Anterior cingulate cortex (tissue), 58 donors: ENCODE measurements at places on chromosomes 11 and 22.

GRCh38 chr11:117816846-117817367 is 7.6 kb downstream of the FXYD2 start:
- DNase-seq, result no peak

- no peak for DNase-seq
Observed at GRCh38 chr11:82045748-82046457, 687.8 kb downstream of the FAM181B start.

- DNase-seq, result no peak
Observed at GRCh38 chr11:33451364-33451763, 194.2 kb downstream of the HIPK3 start.

DNA sequence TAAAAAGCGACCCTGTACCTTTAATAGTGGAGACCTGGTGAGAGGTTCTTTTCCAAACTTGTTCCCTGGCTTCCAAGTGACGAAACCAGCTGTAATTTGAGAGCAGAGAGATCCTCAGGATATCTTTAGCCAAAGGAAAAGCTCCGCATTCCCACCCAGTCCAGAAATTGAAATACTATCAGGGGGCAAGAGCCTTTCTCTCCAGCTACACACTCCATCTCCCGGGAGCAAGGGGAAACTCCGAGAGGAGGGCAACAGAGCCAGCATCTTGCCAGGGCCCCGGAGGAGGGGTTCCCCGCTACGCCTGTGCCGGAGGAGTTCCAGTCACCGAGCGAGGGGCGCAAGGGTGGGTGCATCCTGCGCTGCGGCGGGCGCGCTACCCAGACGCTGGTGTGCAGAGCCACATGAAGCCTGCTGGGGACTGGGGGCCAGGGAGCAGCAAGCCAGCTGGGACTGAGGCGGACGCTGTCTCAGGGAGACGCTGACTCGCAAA is at the start of gene FIBIN:
TSS of gene FIBIN (plus strand) at position 148 of the 493 bp plus-strand sequence. CDS start 415 bp downstream, outside the sequence.
- peak; percentile 23 for DNase-seq

DNA sequence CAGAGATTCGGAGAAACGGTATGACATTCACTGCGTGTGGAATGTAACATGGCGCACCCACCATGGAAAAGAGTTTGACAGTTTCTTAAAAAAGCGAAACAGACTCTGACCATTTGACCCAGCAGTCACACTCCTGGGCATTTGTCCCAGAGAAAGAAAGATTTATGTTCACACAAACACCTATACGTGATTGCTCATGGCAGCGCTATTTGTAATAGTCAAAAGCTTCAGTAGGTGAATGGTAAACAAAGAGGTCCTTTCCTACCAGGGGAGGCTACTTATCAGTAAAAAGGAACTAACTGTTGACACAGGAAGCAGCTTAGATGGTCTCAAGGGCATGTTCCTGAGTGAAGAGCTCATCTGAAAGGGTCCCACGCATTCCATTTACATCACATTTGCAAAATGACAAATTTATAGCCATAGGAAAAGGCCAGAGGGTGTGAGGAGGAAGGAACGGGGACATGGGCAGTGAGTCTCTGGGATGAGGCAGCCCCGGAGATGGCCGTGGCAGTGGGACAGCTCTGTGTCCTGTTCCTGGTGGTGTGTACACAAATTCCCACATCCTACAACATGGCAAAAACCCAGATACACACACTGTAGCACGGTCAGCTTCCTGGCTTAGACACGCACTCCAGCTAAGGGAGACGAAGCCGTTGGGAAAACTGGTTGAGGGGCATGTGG is 14.6 kb upstream of the KRTAP5-6 start:
- DNase-seq, result no peak

DNA sequence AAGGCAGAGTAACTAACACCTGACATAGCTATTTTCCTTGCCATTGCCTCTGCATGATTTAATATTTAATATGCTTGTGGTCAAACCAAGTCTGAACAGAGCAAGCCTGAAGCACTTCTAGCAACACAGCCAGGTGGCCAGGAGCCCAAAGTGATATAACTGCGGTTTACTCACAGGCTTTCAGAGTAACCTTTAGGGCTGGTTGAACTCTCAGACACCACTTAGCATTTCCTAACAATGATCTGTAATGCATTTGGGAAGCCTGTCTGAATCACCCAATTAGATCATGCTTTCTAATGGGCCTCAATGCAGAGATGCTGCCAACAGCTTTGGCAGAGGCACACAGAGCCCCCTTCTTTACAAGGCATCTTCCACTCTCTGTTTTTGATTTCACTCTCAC is 96.1 kb downstream of the FDX1 start:
- no peak for DNase-seq

- no peak for DNase-seq
Observed at GRCh38 chr11:115065314-115065713, 387.0 kb downstream of the NXPE2 start.

DNA sequence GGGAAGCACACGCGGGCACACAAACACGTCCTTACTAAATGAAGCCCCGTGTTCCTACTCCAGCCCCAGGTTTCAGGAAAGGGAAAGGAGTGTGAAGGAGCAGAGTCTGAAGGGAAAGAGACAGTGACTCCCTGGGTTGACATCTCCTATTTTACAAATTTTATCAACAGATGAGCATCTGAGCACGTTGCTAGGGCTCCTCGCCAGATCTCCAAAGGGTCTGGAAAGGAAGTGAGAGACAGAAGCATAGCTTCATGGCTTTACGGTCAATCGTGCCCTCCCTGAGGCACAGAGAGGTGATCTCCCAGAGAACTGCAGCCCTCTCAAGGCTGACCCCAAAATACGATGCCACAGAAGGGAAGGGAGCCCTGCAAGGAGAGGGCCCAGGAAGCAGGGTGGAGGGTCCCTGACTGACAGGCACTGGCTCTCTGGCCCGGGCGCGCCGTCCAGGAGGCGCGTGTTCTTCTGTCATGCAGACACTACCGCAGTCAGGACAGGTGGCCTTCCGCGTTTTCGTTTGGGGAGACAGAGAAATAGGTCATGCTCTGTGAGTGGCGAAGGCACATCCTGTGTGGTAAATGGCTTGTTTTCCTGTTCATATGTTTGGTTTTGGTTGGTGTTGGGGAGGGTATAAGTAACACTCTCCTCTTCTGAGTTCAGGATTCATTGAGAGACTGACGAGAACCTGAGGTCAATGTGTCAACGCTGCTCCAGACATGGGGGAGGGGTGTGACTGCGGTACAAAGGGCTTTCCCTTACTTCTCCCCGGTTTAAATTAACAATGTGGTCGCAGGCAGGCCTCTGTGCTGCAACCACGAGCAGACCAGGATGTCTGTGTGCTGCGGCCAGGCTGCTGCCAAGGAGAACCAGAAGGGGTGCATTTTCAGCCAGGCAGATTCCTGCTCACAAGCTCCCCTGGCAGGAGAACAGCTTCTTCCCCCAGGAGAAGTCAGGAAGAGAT is 813.3 kb downstream of the OPCML start:
- DNase-seq, result no peak

GRCh38 chr11:81135570-81135969 is 1598.1 kb downstream of the FAM181B start:
- DNase-seq, result no peak

- DNase-seq, result no peak
Observed at GRCh38 chr11:122085712-122086111, 30.3 kb downstream of the BLID start.

DNA sequence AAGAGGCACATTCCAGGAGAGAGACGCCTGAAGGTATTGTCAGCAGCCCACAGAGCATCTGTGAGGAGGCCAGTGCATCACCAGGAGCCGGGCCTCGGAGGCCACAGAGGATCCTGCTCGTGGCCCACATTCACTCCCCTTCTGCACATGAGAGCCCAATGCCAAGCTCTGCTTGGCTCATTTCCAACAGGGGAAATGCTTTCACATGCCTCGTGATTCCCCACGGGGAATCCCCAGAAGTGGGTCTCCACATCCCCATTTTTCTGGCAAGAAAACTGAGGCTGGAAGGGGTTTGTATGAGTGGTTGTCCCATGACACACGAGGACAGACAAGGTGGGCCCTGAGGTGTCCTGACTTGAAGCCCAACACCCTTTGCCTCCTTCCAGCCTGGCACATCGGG is 34.4 kb downstream of the TP53I11 start:
- no peak for DNase-seq

DNA sequence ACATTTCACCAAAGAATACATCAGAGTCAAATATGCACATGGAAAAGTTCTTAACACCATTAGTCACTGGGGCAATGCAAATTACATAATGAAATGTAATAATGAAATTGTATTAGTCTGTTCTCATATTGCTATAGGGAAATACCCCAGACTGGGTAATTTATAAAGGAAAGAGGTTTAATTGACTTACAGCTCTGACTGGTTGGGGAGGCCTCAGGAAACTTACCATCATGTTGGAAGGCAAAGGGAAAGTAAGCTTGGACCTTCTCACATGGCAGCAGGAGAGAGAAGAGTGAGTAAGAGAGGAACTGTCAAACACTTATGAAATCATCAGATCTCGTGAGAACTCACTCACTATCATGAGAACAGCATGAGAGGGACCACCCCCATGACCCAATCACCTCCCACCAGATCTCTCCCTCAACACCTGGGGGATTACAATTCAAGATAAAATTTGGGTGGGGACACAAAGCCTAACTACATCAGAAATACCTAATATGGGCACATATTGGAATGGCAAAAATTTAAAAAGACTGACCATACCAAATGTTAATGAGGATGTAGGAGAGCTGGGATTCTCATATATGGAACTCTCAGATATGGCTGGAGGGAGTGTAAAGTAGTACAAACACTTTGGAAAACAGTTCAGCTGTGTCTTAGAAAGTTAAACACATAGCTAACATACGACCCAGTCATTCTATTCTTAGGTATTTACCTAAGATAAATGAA is 65.1 kb upstream of the CD44 start:
- no peak for DNase-seq

DNA sequence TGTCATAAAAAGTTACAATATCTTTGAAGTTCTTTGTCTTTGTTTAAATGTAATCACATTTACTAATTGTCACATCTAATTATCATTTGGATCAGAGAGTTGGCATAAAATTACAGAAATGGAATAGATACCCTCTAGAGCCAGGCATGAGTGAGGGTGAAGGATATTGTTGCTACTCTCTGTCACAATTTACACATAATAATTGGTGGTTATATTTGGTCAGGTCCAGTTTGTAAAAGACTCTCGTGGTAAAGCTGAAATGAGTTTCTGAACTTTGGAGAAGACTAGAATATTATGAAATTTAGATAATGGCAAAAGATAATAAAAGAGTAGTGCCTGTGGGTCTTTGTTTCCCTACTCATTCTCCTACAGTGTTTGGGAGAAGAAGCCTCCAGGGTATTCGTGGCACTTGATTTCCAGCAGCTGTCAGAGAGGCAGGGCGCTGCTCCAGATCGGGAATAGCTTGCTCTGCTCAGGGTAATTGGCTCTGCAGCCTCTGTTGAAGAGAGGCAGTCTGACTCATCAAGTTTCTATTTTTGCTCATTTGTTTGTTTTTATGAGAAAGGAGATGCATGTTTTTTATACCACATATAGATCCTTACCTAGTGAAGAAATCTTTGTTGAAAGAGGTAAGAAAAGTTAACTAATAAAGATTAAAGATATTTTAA is 349.9 kb downstream of the CNTN5 start:
- DNase-seq, result no peak

DNA sequence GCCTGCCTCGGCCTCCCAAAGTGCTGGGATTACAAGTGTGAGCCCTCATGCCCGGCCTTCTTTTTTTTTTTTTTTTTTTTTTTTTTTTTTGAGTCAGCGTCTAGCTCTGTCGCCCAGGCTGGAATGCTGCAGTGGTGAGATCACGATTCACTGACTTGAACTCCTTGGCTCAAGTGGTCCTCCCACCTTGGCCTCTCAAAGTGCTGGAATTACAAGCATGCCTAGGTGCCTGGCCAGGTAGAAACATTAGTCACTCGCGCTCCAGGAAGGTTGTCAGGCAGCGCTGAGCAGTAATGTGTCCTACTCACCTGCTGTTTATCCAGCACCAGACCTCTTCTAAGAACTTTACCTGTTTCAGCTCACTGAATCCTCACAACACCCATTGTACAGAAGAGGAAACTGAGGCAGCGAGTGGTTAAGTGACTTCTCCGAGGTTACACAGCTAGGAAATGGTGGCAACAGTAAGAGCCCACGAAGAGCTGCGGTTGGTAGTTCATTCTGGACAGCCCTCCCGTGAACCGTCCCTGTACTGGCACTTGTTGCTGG is 496 bp upstream of the CST6 start:
- DNase-seq, result no peak

- DNase-seq, result no peak
Observed at GRCh38 chr11:27328614-27329013, 34.4 kb downstream of the CCDC34 start.

- no peak for DNase-seq
Observed at GRCh38 chr11:76724171-76724768, 53.7 kb upstream of the LRRC32 start.

DNA sequence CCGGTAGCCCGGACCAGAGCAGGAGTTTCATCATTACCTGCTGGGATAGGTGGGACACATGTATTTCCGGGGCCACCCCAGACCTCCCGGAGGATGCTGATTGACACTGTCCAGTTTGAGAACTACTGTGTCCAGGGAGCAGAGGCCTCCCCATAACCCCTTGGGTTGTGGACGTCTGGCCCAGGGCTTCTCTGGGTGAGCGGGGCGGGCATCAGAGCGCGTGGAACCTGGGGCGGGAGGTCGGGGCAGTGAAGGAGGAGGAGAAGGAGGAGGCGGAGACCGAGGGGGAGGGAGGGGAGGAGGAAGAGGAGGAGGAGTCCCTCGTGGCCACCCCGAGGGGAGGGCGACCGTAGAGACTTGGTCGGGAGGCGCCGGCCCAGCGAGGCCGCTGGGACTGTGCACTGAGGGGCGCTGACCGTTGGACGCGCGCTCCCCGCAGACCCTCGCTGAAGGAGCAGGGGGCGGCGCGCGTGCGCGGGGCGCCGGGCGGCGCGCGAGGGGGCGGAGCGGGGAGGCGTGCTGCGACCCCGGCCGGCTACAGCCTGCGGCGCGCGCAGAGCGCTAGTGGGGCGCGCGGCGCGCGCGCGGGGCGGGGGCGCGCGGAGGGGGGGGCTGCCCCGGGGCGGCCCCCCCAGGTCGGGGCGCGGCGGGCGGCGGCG is at the start of gene GRK3:
TSS of gene GRK3 (plus strand) at position 356 of the 659 bp plus-strand sequence. CDS start 366 bp downstream, outside the sequence.
- DNase-seq, result peak; percentile 53

GRCh38 chr11:110715541-110715940 is 3.3 kb upstream of the ARHGAP20 start:
- DNase-seq, result no peak

GRCh38 chr11:119476666-119477331 is 53.8 kb upstream of the THY1 start:
- no peak for DNase-seq

GRCh38 chr11:27696115-27696514 is 4.1 kb downstream of the BDNF start:
- no peak for DNase-seq

- DNase-seq, result no peak
Observed at GRCh38 chr11:113176599-113177360, 137.6 kb upstream of the TTC12 start.

DNA sequence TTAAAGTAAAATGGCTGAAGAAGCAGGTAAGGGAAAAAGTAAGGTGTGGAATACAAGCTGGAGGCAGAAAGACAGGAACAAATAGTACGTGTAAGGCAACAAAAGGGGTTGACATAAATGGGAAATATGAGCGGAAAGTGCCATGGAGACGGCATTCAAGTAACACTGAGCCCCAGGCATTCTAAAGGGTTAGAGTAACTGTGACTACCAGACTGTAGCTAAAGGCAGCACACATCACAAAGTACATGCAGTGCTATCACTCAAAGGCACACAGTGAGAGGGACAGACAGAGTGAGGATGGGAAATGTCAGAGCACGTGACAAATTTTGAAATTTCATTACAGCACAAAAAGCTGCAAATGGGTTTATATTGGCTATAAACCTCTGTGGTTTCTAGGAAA is 13.9 kb upstream of the MAML2 start:
- DNase-seq, result no peak

GRCh38 chr11:122209619-122210366 is 93.8 kb upstream of the BLID start:
- peak; percentile 18 for DNase-seq

GRCh38 chr22:18091478-18091877 is 13.7 kb downstream of the PEX26 start:
- no peak for DNase-seq
